Fibroblast of villous mesenchyme (primary cell): ENCODE measurements at places on chromosomes 16 and 17. TPM values are rescaled to one million over a fixed set of nuclear protein-coding genes. Genes with fewer than 3 reads are reported as not detected.

KRTAP4-9 gene
- total RNA-seq = not detected in 2 replicates

TBC1D3G gene
- total RNA-seq = not detected in 2 replicates

DNA sequence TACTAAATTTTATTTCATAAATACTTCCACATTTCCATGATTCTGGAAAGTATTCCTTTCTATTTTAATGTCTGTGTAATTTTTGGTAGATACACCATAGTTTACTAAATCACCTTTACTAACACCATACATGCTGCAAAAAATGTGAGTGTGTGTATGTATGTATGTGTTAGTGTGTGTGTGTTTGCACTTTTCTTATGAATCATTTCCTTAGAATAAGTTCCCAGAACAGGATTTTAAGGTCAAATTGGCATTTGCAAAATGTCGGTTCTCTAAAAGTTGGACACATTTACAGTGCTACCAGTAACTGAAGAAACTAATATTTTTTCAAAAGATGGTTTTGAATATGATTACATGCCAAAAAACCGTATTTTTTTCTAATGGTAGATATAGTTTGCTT lies 137.1 kb downstream of the CYB561 start:
- no peak for DNase-seq

GRCh38 chr17:49691677-49692191 lies 13.8 kb upstream of the SPOP start:
- no peak for DNase-seq

DNA sequence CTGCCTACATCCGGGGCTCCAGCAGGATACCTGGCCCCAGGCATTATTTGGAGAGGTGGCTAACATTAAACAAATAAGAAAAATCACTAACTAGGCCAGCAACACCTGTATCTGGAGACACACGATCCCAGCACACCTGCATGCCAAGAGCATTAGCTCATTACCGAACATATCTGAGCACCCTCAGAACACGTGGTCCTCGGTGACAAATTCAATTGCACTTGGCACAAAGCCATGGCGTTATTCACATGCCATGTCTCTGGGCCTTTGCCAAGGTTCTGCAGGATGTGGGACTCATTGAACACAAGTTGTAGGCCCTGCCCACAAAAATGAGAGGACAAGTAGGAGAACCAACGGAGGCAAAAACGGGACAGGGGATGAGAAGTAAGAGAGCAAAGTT lies 552.3 kb downstream of the TOX3 start:
- no peak for DNase-seq

CBFA2T3 gene
- not detected in 2 replicates for total RNA-seq
